Stimulated activated CD4-positive, alpha-beta T cell treated with anti-CD3 and anti-CD28 coated beads, TNF-alpha, amount 100 ng/mL, for 1 hour (primary cell): ENCODE measurements at places on chromosomes 2 and 18.

- no peak for DNase-seq
These were observed 34.7 kb upstream of the ACTR3 start for GRCh38 chr2:113854970-113855740.

DNA sequence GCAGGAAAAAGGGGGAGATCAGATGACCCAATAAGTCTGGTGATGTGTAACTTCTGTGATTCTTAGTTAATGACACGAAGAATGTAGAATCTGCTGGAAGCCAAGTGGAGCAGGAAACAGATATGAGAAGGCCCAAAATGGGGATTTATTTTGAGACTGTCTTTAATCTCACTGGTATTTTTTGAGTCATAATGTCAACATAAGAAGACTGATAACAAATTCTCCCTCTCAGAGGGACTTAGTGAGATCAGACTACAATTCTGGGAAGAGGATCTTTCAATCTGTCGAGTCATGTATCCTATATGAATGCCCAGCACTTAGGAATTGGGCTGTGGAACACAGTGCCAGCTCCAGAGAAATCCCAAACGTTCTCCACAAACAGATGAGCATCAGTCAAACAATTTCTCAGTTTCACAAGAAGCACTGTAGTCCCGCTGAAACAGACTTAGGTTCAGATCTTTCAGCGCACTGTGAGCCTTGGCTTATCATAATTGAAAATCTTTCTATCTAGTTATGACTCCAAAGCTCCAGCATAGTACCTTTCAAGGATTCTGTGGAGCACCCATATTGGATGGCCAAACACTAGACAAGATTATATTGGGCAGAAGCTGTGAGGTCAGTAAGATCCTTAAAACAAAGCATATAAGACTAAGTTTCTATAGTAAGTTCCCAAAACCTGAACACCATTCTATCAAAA, 738.2 kb downstream of the LRP1B start:
- no peak for DNase-seq

DNA sequence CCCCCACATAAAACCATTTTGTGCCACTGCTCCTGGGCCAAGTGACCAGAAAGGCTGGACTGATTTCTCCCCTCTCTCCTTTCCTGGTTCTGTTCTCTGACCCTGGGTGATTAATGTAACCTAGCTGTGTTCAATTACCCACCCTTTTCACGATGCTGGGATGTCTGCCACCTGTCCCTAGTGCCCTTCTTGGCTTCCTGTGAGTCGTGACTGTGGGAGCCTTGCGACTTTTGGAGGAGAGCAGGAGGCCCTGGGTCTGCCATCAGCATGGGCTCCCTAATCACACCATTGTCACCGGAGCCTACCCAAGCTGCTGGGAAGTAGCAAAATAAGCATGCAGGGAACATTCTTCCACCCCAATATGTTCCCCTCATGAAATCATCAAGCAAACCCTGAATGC, 38.3 kb downstream of the SRSF7 start:
- DNase-seq = no peak

DNA sequence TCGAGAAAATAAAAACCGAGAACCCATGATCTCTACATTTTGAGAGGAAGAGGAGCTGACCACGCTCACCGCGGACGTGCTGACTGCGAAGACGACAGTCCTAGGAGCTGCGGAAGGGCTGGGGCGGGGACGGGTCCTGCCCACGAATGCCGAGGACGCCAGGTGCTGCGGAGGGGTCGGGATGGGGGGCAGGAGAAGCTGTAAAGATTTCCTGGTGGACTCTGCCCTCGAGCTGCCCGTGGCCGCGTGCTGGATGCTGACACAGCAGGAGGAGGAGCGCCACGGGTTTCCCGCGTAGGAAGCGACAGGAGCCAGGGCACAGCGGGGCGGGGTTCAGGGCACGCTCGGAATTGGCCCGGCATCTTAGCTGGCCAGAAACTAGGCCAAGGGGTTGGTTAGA, 22.2 kb downstream of the ZSCAN30 start:
- DNase-seq = no peak

DNA sequence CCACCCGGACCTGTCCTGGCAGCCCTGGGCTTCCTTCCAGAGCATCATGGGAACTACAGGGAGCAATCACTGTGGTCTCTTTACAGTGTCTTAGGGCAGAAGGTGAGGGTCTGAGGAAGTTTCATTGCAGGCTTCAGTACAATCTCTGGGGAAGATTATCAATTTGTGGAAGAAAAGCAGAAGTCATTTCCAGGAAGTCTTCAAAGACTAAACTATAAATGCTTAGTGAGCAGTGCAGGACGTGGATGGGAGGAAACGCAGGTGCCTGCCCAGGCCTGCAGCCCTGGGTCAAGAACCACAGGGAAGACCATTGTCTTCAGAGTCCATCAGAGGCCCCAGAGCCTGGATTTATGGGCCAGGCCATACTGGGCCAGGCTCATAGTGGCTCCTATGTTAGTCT, 54.3 kb downstream of the INO80C start:
- DNase-seq = no peak

- DNase-seq = no peak
These were observed 339.4 kb upstream of the TNP1 start for GRCh38 chr2:217199255-217199630.

DNA sequence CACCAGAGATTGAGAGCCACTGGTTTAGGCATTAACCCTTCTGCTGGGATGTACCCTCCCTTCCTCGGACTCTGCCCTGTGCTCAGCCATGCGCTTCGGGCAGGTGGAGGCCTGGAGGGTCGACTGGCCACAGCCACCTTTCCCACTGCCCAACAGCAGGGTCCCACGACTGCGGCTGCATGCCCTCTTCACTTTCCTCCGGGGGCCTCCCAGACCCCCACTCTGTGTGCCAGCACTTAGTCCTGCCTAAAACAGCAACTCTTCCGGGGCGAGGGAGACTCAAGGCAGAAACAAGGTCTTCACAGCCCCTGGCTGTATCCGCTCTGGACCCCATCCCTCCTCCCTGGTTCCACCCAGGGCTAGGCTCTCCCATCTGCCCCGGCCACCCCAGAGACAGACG, 31.3 kb upstream of the BIN1 start:
- no peak for DNase-seq

DNA sequence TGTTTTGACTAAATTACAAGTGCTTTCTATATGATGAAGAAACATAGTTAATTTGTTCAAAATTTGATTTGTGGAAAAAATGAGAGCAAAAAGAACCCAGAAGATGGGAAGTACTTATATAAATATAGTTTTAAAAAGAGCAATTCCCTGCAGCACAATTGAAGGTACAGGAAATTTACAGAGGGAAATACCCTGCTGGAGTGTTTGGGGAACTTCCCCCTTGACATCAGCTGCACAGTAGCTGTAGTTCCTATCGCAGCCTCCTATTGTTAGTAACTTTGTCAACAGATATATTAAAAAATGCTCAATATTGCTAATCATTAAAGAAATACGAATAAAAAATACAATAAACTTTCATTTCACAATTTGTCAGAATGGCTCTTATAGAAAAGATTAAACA, 1118.8 kb upstream of the ZEB2 start:
- no peak for DNase-seq

DNA sequence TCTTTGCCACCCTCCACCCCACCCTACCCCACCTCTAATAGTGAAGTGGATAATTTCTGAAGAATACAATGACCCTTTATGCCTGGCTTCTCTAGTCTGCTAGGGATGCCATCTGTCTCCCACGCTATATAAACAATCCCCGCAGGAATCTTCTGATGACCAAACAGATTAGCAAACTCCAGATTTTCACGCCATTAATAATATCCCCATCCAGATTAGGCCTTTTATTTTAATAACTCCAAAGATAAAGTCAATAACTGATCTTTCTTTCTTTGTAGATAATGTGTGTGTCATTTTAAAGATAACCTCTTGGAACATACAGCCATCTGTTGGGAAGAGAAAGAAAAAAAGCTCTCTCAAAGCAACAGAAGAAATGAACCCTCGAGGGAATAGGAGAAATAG, 47.9 kb upstream of the CCDC150 start:
- DNase-seq = no peak
